NCI-H1092 treated with DMSO at 0.1 percent for 48 hours (cell line): ENCODE measurements at places on chromosomes 5 and 9.

GRCh38 chr5:91123901-91124300 is 259.2 kb downstream of the ARRDC3 start:
- no peak for DNase-seq

DNA sequence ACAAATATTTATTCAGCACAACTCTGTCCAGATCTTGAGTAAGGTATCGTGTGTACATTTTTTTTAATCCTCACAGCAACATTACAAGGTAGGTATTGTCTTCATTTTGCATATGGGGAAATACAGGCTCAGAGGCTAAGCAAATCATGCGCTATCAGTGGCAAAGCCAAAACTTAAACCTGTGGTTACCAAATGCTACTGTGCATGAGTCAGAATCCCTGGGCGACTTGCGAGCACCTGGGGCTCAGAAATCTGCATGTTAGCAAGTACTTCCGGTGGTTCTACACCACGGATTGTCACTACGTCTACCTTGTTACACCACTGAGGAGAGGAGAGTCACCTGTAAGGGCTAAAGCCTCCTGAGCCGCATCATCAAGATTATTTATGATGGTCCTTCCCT is 21.3 kb downstream of the C5orf58 start:
- DNase-seq, result no peak

GRCh38 chr5:60076746-60077145 is 183.2 kb upstream of the PDE4D start:
- no peak for DNase-seq

- DNase-seq, result no peak
Measured at GRCh38 chr5:136108180-136108611, 24.4 kb upstream of the SMAD5 start.

GRCh38 chr9:16331031-16331430 is 539.4 kb downstream of the BNC2 start:
- no peak for DNase-seq

- DNase-seq, result peak; percentile 65
Measured at GRCh38 chr5:55021410-55021809, 2.6 kb upstream of the GZMK start.

- DNase-seq, result no peak
Measured at GRCh38 chr9:3451956-3452355, 73.8 kb downstream of the RFX3 start.

DNA sequence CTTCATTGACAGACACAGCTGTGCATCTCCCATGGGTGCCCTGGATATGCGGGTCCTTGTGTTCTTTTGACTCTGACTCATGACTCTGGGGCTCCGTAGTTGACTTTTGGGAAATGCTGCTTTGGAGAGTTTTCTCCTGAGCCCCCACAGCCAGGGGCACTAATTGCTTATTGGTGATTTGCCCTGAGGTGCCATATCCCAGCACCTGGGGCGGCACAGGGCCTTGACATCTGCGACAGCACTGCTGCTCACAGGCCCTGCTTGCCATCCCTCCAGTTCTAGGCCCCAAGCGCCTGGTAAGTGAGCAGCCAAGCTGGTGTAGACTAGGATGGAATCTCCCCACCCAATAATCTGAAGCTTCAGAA is 75.1 kb downstream of the AMBP start:
- DNase-seq, result no peak

DNA sequence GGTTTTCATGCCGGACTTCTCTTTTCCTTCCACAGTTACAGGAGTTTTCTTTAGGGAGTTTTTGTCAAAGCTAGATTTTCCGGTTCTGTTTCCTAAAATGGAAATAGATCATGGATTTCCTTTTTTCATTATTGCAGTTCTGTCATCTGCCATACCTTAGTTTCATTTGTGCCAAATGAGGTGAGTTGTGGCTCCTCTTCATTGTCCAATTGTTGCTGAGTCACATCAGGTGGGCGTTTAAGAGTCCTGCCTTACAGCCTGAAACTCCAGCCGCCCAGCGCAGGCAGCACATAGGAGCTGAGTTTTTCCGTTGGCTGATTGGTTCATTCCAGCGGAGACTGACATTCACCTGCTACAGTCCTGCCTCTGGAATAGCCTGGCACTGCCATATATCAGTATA is 14.1 kb downstream of the SLC25A25 start:
- DNase-seq, result no peak

DNA sequence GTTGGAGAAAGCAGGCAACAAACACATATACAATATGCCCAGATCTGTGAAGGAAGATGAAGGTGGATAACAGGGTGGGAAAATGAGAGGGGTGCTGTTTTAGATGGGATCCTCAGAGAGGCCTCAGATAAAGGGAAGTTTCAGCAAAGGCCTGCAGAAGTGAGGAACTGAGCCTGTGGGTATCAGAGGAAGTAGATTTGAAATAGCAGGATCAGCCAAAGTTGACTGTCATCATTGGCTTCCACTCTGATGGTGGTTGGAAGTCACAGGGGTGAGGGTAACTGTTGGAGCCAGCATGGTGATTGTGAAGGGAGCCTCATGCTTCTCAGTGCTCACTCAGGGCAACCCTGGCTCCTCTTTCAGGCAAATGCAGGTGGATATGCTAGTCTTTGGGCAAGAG is 607.2 kb upstream of the CLINT1 start:
- DNase-seq, result no peak

- no peak for DNase-seq
Measured at GRCh38 chr5:122612901-122613300, 162.0 kb upstream of the SNX2 start.

- no peak for DNase-seq
Measured at GRCh38 chr9:129095170-129095667, 14.3 kb downstream of the DOLPP1 start.
